A549 treated with GW870086 at 1 μM for 4 hours (cell line): ENCODE measurements at places on chromosomes 11 and 22. TPM values are rescaled to one million over a fixed set of nuclear protein-coding genes. Genes with fewer than 3 reads are reported as not detected.

The TH gene
- total RNA-seq, result not detected in 5 replicates

The CRYBB2 gene
- not detected in 5 replicates for total RNA-seq

The OVOL1 gene
- total RNA-seq, result 0.05 to 0.09 TPM (median 0.08 TPM) in 3 of 5 replicates, not detected in the others

The MPZL2 gene
- 0.07 to 0.09 TPM in 2 of 5 replicates, not detected in the others for total RNA-seq

The DDX25 gene
- total RNA-seq, result not detected in 5 replicates

The KCNK4 gene
- 0.10 TPM in 1 of 5 replicates, not detected in the others for total RNA-seq

The SLC22A9 gene
- total RNA-seq, result not detected in 5 replicates

The OR5M3 gene
- not detected in 5 replicates for total RNA-seq

The AIFM3 gene
- 1.5 to 3.4 TPM (median 2.8 TPM) in 5 replicates for total RNA-seq

The FAM83F gene
- not detected in 5 replicates for total RNA-seq

The GGTLC3 gene
- not detected in 5 replicates for total RNA-seq
